ENCODE measurements at places on chromosomes 5 and 9.

GRCh38 chr5:131622633-131623032, 12.4 kb downstream of the RAPGEF6 start:
- no peak for DNase-seq

- no peak for DNase-seq
Measured at GRCh38 chr5:1062761-1063568, 48.9 kb downstream of the SLC12A7 start.

- DNase-seq, result peak; percentile 64
Measured at GRCh38 chr5:138305797-138306196, 25.8 kb downstream of the CDC25C start.

- DNase-seq, result no peak
Measured at GRCh38 chr5:172748341-172748843, 22.6 kb downstream of the DUSP1 start.

- peak; percentile 21 for DNase-seq
Measured at GRCh38 chr9:841371-842209, at the start of gene DMRT1. TSS of gene DMRT1 (plus strand) at chr9:841697. CDS start at chr9:841839, 142 bp downstream.

DNA sequence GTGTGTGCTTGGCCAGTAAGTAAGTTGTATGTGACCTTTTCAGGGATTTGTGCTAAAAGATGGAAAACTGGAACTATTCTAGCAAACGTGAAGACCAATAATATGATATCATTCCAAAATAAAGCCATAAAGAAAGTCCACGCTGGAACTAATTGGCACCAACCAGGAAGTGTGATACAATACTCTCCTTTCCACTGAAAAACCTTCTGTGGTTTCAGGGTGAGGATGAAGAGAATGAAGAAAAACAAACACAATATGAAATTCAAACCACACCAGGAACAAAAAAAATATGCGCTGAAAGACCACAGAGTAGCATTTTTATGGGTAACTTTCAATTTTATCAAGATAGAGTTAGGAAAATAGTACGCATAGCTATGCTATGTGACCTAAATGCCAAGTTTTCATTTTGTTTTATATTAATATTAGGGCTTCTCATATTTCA, 105.8 kb downstream of the EFNA5 start:
- no peak for DNase-seq

DNA sequence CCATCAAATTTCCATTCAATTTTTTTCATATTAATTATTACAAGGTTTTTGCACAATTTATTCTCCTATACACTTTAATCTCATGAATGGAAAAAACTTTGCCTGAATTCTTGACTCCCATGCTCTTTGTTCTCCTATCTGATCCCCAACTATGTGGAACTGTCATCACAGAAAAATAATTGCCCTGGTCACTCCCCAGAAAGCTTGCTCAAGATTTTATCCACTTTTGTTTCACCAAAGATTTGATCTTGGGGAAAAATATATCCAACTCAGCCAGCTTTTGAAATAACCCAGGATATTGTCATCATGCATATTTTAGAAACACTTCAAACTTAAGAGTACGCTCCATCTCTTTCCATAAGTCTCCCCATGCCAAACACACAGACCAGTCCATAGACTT, 77.7 kb upstream of the PPP2R2B start:
- no peak for DNase-seq

- DNase-seq, result no peak
Measured at GRCh38 chr9:83669067-83669466, 38.7 kb downstream of the UBQLN1 start.

DNA sequence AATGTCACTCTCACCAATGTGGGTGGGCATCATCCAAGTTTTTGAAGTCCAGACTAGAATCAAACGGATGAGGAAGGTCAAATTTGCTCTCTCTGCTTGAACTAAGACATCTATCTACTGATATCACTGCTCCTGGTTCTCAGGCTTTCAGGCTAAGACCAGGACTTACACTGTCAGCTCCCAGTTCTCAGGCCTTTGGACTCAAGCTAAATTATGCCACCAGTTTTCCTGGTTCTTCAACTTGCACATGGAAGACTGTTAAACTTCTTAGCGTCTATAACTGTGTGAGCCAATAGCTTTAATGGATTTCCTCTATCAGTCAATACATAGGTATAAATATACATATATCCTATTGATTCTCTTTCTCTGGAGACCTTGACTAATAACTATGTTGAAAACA, 35.3 kb downstream of the LYRM7 start:
- DNase-seq, result no peak

DNA sequence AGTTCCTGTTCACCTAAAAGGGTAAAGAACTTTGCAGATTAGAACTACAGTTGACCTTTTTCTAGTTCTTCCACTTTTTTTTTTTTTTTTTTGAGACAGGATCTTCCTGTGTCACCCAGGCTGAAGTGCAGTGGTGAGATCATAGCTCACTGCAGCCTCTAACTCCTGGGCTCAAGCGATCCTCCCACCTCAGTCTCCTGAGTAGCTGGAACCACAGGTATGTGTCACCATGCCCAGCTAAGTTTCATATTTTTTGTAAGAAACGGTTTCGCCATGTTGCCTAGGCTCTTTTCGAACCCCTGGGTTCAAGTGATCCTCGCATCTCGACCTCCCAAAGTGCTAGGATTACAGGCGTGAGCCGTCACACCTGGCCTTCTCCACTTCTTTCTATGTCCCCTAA, 39.7 kb upstream of the TNFAIP8 start:
- DNase-seq, result no peak
